ENCODE measurements at places on chromosomes 6 and 20.

DNA sequence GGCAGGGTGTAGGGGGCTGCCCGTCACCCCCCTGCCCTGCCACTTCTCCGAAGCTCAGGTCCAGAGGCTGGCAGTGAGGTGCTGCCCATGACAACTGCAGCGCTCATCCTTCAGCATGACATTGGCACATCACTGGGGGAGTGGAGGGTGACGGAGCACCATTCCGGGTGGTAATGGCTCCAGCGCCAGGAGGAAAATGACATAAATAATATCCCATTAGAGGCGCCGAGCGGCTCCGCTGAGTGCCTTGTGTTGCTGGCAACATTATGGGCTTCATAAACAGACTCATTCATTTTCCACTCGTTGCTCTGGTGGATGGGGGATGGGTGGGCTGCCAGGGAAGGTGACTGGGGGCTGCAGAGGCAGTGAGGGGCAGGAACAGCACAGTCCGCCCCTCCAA lies 56.9 kb upstream of the CTNNBL1 start:
- no peak for DNase-seq

DNA sequence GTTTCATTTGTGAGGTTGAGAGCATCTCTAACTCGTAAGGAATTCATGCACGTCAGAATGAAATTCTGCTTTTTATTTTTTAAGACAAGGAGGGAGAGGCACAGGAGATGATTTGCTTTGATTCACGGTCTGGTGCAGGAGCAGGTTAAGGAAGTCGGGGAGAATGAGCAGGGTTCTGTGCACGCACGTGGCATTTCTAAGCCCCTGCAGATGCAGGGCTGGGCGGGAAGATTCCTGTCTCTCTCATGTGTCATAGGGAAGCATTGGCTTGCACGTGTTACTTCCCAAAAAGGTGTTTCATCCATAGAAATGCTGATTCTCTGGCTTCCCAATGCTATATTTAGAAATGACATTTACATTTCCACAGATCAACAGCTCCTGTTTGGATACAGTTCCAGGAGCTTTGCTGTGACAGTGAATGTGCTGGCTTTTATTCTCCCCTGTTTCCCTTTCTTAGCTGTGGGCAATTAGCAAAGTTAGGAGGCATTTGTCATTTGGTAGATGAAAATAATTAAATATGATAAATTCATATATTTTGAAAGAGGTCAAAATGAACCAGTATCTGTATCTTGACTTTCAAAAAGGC lies 119.7 kb upstream of the ZFP64 start:
- DNase-seq, result no peak

DNA sequence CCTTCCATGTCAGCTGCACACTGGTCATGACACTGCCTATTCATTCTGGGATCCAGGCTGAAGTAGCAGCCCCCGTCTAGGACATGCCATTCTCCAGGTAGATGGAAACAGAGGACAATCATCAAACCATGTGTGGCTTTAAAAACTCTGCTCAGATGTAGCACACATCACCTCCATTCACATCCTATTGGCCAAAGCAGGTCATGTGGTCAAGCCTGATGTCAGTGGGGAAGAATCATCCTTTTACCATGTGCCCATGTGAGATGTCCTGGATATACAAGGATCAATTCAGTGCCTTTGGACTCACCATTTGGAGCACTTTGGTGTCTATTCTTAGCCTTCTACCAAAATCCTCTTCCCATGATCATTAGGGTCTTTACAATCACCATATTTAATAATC lies 99.5 kb downstream of the CDC5L start:
- no peak for DNase-seq

- DNase-seq, result no peak
Measured at GRCh38 chr6:57072108-57072507, 17.9 kb upstream of the ZNF451 start.

GRCh38 chr6:3072798-3073197 lies 4.5 kb downstream of the RIPK1 start:
- DNase-seq, result no peak

DNA sequence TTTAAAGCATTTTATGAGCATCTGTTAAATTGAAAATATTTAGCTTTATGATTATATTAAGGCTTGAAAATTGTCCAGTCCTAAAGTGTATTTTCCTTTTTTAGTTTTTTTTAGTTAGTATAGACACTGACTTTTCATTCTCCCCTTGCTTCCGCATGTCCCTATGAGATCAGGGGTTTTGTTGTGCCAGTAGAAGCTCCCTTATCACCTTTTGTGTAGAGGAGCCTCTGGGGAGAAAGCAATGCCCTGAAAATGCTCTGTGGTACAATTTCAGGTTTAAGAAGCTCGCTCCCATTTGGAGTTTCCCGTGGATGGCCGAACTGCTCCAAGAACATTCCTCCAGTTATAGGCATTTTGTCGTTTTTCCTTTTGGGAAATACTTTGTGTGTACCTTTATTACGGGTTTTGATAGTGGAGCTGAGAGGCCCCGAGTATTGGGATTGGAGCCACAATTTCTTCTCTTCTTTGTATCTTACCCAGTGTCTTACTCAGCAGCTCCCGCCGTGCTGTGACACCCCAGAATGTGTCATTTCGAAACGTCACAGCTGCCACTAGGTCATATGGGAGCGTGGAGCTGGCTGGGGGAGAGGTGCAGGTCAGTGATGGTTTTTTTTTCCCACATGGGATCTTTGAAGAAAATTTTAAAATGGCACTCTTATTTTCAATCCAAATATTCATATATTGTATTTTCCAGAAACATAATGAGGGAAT lies 49.9 kb downstream of the RPRD1B start:
- no peak for DNase-seq

GRCh38 chr6:85660181-85660611 lies 17.5 kb upstream of the SYNCRIP start:
- no peak for DNase-seq

DNA sequence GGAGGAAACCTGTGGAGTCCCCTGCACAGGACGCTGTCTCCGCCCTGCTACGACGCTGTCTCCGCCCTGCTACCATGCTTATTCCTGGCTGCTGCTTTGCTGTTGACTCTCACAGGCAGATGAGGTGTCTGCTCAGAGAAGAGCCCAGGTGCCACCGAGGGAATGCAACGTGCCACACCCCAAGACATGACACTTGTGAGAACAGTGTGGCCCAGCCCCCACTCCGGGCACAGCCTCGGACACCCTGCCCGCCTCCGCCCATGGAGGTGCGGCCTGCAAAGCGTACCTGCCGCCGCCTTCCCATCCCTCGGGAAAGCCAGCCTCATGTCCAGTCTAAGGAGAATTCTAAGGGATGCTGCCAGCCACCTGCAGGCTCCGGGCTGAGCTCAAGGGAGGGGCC lies 15.6 kb upstream of the MRGBP start:
- DNase-seq, result no peak

DNA sequence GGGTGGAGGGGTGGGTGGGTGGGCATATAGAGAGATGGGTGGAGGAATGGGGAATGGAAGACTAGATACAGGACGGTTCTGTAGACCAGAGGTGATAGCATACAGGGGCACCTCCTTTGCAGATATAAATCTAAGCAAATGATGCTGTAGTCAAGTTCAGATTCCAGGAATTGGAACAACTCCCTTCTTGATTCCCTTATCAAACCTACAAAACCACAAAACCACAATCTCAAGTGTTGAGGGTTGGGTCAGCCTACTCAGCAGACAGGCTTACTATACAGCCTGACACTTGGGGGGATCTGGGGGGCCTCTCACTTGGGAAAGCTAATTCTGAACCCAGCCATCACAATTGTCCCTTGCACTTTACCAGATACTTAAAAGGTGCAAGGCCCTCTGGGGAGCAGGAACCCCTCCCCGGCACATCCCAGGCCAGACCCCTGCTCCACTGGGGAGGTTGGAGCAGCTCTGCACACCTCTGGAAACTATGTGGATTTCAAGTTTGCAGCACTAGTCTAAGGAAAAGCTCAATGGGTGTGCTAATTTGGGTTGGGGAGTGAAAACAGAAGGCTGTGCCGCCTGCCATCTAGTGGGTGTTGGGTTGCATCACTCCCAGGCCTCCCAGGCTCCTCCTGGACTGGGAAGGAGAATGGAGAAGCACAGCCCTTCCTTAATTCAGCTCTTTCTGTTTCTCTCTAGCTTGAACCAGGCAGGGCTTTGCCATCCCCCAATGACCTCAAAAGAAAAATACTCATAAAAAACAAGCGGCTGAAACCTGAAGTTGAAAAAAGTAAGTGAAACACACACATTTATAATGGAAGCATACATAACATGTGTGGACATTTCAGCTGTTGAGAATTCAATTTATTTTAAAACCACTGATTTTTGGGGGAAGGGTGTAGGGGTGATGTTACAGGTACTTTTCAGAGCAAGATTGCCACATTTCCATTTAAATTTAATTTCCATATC lies 121.2 kb upstream of the LAMP5 start:
- peak; percentile 32 for DNase-seq

DNA sequence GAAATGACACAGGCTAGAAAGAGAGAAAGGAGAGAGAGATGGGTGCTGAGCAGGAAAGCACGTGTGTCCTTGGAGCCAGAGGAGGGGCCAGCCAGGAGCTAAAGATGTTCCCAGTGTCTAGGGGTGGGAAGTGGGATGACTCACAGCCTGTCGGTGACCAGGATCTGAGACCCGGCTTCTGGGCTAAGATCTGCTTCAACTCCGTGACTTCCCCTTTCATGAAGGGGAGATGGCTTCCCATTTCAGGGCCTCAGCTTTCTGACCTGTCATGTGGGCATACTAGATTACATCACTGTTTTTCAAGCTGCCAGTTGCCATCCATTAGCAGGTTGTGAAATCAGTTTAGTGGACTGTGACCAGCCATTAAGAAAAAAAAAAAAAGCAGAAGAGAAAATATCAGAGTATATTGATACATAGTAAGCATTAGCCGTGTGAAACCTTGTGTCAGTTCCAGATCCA lies 5.4 kb downstream of the TGM3 start:
- DNase-seq, result no peak

DNA sequence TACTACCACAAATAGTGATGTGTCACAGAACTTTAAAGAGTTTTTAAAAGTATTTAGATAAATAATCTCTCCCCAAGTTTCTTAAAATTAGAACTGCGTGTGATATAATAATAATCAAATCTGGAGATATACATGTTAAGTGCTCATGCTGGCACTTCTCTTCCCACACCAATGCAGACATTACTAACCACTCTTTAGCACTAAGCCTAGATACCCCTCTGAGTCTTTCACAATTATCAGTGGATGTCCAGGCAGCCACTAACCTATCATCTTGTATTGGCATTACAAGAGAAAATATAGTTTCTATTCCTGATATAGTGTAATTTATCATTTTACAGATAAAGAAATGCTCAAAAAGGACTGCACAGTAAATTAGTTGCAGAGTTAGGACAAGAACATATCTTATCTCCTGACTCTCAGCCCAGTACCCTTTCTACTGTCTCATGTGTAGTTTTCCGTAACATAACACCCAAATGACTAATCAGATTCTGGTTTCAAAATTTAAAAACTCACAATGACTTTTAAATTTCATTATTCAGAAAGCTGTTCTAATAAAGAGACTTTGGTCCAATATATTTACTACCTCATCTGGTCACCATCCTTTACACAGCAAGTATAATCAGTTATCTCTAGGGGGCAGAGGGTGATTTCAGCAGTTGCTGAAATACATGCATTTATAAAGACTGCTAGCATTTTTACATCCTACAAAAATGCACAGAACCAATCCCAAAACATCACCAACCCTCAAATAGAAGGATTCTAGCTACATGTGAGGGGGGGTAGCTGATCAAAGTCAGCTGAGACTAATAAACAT lies 215.5 kb upstream of the MCHR2 start:
- DNase-seq, result no peak

GRCh38 chr6:134352786-134353480 lies 35.0 kb upstream of the SGK1 start:
- no peak for DNase-seq

GRCh38 chr20:20970841-20971240 lies 135.3 kb downstream of the LINC00237 start:
- no peak for DNase-seq

GRCh38 chr20:17304774-17305173 lies 77.9 kb downstream of the PCSK2 start:
- DNase-seq, result no peak

GRCh38 chr6:132190097-132190814 lies 211.0 kb downstream of the MOXD1 start:
- no peak for DNase-seq

- no peak for DNase-seq
Measured at GRCh38 chr6:4169028-4169789, 33.8 kb upstream of the ECI2 start.
